ENCODE measurements at places on chromosomes 4 and X. TPM values are rescaled to one million over a fixed set of nuclear protein-coding genes. Genes with fewer than 3 reads are reported as not detected.

IDH3G gene
- total RNA-seq = 72.8 TPM

SSX1 gene
- not detected for total RNA-seq

FAM114A1 gene
- total RNA-seq = 229 TPM

DDX53 gene
- total RNA-seq = not detected

AR gene
- 4.7 TPM for total RNA-seq

PCDH18 gene
- total RNA-seq = 423 TPM

DUSP9 gene
- not detected for total RNA-seq

GYPB gene
- not detected for total RNA-seq

STPG2 gene
- 0.16 TPM for total RNA-seq

LARP1B gene
- 10.9 TPM for total RNA-seq

PQBP1 gene
- total RNA-seq = 94.7 TPM

SUPT20HL2 gene
- not detected for total RNA-seq

LSM6 gene
- 21.0 TPM for total RNA-seq

AIMP1 gene
- 18.9 TPM for total RNA-seq

NEUROG2 gene
- not detected for total RNA-seq

EPGN gene
- total RNA-seq = 0.32 TPM

KCNE5 gene
- total RNA-seq = 0.32 TPM

VCX gene
- not detected for total RNA-seq

PABPC1L2A gene
- total RNA-seq = not detected

ARSD gene
- 18.3 TPM for total RNA-seq

PUDP gene
- total RNA-seq = 4.4 TPM
